ENCODE measurements at places on chromosomes 5 and 9. TPM values are rescaled to one million over a fixed set of nuclear protein-coding genes. Genes with fewer than 3 reads are reported as not detected.

GRCh38 chr9:133004091-133004998 is 25.9 kb downstream of the GFI1B start:
- no peak for DNase-seq

- no peak for DNase-seq
These were observed 60.4 kb upstream of the COL15A1 start for GRCh38 chr9:98883276-98883675.

F12 gene
- not detected for total RNA-seq

RASGRF2 gene
- 5.9 TPM for total RNA-seq

GRCh38 chr5:34529581-34530331 is 126.4 kb upstream of the RAI14 start:
- DNase-seq, result no peak

DNA sequence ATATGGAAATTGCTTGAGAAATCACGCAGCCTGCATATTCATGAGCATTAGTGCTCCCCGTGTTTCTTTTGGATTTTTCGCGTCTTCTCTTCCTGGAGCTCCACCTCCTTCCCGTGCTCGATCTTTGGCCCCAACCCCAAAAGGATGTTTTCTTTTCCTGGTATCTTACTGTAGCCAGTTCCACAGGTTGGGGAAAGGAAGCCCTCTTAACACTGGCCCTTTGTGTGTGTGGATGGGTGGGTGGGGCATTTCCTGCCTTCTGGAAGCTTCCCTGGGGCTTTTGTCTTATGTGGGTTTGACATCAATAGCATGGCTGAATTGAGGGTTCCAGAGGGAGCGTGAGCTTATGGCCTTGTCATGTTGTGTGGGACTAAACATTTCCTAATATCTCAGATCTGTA is 21.9 kb downstream of the STXBP1 start:
- DNase-seq, result no peak

- no peak for DNase-seq
These were observed 170.3 kb downstream of the PDZD2 start for GRCh38 chr5:31809050-31809870.

DNA sequence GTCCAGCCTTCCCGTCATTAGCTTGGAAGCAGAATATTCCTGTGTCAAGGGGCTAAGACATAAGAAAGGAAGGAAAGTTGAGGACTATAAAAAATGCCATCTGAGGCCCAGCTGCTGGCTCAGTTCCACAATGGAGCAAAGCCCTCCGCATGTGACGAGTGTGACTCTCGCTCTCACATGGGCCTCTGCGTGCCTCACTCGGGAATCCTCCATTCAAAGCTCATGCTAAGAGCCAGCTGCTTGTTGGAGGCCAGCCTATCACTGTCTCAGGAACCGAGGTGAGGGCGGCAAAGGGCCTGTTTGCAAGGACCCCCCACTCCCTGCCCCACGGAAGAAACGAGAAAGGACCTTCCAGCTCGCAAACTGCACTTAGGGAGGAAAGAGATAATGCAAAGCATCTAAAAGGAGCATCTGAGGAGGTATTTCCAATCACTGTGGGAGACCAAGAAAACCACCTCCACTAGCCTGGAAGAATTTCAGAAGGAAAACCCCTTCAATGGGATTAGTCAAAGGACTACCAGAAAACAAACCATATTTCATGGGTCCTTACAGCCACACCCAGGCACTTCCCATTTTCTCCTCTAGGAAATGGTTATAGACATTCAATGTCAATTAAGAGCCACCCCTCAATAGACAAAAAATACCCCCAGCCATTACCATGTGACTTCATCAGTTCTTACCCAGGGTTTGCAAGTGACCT is 95.3 kb downstream of the PRRT1B start:
- DNase-seq, result no peak

GRCh38 chr5:69042915-69043654 is 50.7 kb upstream of the SLC30A5 start:
- no peak for DNase-seq

GRCh38 chr5:41281215-41281810 is 68.0 kb upstream of the C6 start:
- DNase-seq, result no peak

TMEM250 gene
- total RNA-seq, result 18.7 TPM

GRCh38 chr5:107444300-107444699 is 226.4 kb downstream of the EFNA5 start:
- no peak for DNase-seq

DNA sequence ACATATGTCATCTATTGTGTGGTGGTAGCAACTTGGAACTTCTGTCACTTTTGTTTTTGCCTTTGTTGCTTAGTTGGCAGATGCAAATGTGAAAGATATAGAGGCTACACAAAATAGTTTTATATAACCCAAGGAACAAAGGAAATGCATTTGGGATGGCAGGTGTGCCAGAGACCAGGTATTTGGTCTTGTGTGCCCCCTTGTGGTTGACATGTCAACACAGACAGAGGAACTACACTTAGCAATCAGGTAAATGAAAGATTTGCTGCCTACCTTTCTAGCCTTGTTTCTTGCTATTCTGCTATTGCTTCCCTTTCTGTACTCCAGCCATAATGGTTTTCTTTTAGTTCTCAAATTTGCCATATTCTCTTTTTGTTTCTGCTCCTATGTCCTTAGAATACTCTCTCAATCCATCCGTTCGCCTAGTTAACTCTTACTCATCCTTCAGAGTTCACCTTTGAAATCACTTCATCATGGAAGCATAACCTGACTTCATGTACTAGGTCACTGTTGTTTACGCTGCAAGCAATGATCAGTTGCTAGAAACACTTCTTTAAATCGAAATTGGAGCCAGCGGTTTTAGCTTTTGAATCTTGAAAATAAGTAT is 119.5 kb downstream of the TRPM3 start:
- no peak for DNase-seq

GRCh38 chr5:173230690-173231380 is 4.2 kb downstream of the NKX2-5 start:
- DNase-seq, result peak; percentile 81

DNA sequence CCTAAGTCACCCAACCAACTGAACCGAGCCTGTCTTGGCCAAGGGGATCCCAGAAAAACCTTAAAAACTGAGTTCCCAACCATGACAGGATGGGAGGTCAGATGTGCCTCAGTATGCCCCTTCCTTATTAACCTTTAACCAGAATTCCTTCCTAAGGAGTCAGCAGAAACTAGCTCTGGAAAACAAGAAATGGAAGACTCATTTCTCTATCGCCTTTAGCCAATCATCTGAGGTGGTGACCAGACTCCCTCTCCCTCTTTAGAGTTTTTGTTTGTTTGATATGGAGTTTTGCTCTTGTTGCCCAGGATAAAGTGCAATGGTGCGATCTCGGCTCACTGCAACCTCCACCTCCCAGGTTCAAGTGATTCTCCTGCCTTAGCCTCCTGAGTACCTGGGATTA is 37.5 kb downstream of the SLC28A3 start:
- DNase-seq, result no peak

SYK gene
- 4.2 TPM for total RNA-seq

- DNase-seq, result no peak
These were observed 17.5 kb upstream of the INSYN2B start for GRCh38 chr5:169997798-169998197.

- no peak for DNase-seq
These were observed 38.3 kb upstream of the SMAD5 start for GRCh38 chr5:136094189-136094912.

OTULINL gene
- 6.0 TPM for total RNA-seq

DNA sequence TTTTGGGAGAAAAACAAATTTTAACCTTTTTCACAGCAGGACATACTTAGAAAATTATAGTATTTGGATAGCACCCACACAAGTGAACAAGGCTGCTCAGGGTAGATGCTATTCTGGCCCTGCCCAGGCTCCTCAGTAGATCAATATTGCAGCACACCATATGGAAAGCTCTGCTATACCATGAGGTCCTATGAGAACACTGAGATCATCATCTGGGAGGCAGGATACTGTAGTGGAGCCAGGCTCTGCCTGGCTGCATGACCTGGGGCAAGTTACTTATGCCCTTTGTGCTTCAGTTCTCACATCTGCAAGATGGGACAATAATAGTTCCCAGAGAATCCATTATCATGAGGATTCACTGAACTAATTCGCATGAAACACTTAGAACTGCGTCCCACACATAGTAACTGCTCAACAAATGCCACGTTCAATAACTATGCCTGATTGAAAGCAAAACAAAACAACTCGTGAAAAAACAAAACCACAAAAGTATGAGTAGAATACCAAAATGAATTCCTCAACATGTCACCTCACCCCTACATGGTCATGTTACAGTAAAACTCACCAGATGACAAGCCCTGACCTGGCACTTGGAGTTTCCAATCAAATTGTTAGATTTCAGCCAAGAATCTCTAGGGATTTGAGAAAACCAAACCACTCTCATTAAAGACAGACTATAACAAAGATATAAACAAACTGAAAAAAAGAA is 31.9 kb downstream of the ARSB start:
- no peak for DNase-seq

SREK1 gene
- total RNA-seq, result 27.5 TPM

- no peak for DNase-seq
These were observed 9.3 kb upstream of the CORO2A start for GRCh38 chr9:98201749-98202148.

DNA sequence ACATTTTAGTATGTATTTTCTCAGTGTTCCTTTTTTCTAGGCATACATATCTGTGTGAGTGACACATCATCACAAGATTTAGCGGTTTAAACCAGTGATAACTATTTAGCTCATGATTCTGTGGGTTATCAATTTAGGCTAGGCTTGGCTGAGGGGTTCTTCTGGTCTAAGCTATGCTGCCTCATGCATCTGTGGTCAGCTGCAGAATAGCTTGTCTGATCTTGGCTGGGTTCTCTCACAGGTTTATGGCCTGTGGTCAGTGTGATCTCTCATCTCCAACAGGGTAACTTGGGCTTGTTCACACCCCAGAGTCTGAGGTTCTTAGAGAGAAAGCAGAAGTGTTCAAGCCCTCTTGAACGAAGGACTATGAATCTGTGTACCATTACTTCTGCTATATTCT is 363.3 kb downstream of the KDM4C start:
- DNase-seq, result no peak

DNA sequence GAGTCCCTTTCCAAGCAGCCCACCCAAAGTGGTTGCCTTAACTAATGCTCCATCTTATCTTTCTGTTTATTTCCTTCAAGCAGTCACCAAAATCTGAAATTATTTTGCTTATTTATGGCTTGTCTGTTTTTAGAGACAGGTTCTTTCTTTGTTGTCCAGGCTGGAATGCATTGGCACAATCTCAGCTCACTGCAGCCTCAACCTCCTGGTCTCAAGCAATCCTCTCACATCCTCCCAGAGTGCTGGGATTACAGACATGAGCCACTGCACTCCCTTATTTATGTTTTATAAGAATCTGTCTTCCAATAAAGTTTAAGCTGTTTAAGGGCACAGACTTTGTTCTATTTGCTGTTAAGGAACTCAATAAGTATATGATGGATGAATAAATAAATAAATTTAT is 133.7 kb downstream of the GABRB2 start:
- no peak for DNase-seq

GRCh38 chr5:2254406-2254805 is 371.7 kb upstream of the IRX4 start:
- DNase-seq, result no peak

- no peak for DNase-seq
These were observed 256.1 kb upstream of the IRX2 start for GRCh38 chr5:3007577-3007976.

DNA sequence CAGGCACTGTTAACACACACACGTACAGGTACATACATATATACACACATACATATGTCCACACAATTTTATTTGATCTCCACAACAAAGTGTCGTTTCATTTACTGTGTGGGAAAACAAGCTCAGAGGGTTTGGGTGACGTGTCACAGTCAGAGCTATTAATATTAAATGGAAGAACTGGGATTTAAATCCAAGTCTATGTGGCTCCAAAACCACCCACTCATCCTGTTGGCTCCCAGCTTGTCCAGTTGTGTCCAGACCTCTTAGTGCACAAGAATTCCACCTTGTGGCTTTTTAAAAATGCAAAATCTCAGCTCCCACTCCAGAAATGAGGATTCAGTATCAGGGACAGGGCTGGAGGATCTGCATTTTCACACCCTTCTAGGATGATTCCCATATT is 52.3 kb upstream of the PTPDC1 start:
- no peak for DNase-seq

FOXD4L3 gene
- not detected for total RNA-seq
